ENCODE measurements at places on chromosomes 1 and 21.
A peak's percentile ranks its signal among the peaks of the same experiment; 100 is the strongest.

DNA sequence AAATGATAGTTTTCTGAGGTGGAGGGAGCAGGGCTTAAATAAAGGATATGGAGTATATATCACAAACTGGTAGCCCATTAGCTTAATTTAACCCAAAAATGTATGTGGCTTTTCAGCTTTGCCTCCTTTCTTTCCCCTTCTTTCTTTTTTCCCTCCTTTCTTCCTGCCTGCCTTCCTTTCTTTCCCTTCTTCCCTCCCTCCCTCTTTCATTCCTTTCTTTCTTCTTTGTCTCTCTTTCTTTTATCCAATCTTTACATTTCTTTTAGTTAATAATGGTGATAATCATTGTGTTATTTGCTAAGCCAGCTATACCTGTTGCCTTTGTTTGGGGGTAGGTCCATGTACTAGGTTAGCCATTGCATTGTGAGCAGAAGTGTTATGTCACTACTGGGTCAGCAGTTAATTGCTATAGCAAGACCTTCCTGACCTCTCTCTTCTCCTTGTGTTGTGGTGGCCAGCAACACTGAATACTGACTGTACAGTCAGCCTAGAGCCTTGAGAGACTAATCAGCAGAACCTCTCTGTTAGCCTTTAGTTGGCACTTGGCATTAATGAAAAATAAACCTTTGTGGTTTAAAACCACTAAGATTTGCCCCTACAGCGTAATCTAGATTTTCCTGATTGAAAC, 5.1 kb downstream of the GORAB start:
- DNase-seq, result no peak

DNA sequence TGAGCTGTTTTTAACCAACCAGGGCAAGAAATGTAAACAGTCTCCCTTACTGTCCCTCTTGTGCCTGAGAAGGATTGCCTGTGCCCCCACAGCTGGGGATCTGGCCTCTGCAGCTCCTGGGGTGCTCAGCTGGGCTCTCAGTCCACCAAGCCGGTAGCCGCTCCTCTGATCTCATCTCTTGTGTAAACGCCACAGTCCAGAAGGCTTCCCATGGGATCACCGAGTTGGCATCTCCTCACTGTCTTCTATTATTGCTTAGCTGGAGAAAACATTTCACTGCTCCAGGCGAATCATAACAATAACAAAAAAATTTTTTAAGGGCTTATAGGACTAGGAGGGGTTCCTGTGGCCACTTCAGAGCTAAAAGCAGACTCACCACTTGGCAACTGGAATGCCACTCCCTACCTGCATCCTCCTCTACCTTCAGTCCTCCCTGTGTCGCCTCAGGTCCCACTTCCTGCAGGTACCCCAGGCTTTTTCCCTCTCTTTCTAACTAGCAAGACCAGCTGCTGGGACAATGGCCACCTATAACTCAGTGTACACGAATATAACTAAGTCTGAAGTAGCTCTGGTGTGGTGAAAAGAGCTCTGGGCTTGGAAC, 75.8 kb downstream of the ATP1A1 start:
- no peak for DNase-seq

DNA sequence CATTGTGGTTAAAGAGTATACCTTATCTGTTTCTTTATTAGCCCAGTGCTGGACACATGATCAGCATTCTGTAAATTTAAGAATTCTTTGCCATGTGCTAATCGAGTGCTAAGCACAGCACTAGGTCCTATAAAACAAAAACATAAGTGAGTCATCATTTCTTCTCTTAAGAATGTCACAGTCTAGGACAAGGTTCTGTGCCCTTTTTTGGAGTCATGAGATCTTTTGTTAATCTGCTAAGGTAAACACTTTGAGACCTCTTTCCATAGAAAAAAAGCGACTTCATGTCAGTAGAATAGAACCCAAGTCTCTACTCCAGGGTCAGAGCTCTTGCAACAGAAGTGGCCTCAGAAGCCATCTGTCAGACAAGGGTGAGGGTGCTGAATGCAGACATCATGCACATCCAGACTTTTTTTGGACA, 70.0 kb upstream of the NFIA start:
- DNase-seq, result no peak

- no peak for DNase-seq
Observed at GRCh38 chr1:21537511-21537931, 28.3 kb downstream of the ALPL start.

GRCh38 chr1:61638296-61638695, 86.6 kb downstream of the TM2D1 start:
- no peak for DNase-seq

DNA sequence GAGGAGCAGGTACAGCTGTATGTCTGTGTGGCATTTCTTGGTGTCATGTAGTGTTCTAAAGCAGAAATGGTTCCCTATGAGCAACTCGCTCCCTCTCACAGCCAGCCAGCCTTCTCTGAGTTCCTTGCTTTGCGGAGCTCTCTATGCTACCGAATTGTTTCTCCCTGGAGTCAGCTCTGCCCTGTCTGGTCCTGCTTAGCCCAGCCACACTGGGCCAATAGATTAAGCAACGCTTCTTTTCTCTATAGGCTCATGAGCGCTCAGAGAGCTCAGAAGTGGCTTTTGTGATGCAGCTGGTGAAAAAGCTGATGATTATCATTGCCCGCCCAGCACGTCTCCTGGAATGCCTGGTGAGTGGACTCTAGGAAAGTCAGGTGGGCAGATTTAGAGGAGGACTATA, 113.1 kb downstream of the PIK3R3 start:
- DNase-seq, result no peak

DNA sequence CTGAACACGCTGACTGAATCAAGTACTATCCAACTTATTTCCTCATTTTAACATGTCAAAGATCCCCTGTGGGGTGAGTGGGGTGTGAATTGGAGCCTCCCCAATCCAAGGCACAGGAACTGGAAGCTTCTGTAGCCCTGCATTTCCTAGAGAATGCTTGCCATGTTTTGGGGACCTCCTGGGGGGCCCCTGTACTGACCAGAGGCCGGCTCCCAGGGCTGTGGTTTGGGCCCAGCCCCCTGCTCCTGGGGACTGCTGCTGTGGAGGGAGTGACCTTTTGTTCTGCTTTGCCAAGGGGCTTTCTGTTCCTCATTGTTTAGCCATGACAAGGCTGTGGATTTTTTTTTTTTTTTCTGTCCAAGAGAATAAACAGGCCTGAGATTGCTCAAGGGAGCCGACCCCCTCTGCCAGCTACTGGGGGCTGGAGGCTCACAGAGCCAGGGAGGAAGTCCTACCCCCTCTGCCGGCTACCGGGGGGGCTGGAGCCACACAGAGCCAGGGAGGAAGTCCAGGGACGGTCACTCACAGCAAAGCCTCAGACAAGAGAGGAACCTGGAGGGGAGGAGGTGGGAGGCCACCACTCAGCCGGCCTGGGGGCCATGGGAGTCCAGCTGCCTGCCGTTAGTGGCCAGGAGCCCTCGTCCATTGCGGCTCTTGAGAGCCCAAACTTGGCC, 17.4 kb downstream of the TNFRSF1B start:
- peak; percentile 1 for DNase-seq

- DNase-seq, result no peak
Observed at GRCh38 chr1:11523746-11524464, 45.0 kb downstream of the DISP3 start.

- no peak for DNase-seq
Observed at GRCh38 chr1:36778740-36779139, 255.6 kb downstream of the GRIK3 start.

GRCh38 chr1:182143825-182144645, 82.5 kb upstream of the ZNF648 start:
- DNase-seq, result no peak

DNA sequence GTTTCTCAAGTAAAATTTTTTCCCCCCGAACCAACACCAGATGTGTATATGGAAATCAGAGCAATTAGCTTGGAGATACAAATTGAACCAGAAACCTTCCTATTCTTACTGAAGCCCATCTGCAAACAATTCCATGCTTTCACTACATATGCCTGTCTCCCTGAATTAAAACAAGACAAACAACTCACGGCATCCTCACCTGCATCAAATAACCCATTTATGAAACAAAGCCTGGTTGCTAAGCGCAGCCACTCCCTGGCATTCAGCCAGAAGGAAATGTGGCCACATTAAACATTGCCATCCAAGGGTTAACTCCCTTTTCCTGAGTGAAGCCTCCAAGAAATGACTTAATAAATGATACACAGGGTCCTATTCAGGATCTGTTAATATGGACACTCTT, 55.3 kb downstream of the APP start:
- DNase-seq, result no peak

DNA sequence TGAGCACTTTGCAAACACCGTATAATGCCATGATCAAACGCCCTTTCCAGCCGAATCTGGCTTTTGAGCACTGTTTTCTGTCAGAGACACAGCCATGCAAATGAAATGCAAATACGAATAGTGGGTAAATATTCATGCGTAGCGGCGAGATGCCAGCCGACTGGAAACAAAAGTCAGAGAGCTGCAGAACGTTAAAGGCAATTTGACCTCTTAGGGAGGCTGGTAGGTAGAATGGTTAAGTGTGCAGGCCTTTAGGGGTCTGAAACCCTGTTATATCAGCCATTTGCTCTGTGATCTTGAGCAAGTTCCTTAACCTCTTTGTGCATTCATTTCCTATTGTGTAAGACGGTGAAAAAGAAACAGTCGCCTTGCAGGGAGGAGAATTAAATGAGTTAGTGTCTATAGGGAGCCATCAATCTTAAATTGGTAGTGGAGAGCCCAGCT, 6.5 kb upstream of the SDHB start:
- no peak for DNase-seq

DNA sequence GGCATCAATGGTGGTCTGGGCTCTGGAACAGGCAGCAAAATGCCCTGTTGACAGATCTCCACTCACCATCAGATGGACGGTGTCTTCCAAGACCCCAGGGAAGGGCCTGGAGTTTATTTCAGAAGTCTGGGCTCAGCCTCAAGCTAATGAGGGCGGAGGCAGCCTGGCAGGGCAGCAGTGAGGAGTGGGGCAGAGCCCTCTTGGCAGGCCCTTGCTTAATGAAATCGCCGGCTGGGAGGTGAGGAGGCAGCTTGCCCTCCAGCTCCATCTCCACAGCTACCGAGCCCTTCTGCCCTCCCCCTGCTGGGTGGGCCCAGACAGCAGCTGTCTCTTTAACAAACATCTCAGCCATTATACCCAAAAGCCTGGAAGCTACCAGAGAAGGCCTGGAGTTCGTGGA, 22.0 kb upstream of the GRIK3 start:
- no peak for DNase-seq

- DNase-seq, result no peak
Observed at GRCh38 chr1:24179251-24179840, 7.7 kb downstream of the IFNLR1 start.

DNA sequence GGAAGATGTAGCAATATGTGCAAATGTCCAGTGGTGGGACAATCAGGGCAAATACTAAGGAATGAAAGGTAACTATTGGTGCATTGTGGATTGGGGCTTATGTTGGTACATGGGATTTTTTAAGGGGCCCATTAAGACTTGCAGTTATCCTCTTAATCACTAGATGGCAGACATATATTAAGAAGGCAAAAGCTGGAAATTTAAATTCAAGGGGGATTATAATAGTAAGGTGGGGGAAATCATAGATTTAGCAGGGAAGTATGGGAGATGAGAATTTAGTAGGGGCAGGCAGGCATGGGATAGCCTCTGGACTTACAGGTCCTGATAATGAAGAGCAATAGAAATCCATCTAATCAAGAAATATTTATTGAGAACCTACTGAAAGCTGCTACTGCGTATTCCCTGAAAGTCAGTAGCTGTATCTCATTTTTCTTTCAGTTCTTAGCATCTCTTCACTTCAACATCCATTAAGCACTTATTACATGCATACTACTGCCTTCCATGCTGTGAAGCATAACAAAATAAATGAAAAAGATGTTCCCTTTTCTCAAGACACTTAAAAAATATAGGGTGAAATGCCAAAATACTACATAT, 251.8 kb downstream of the CRB1 start:
- DNase-seq, result peak; percentile 42

GRCh38 chr1:38418195-38419030, 371.8 kb upstream of the POU3F1 start:
- DNase-seq, result no peak

- DNase-seq, result no peak
Observed at GRCh38 chr21:28604946-28605537, 387.6 kb downstream of the LTN1 start.

DNA sequence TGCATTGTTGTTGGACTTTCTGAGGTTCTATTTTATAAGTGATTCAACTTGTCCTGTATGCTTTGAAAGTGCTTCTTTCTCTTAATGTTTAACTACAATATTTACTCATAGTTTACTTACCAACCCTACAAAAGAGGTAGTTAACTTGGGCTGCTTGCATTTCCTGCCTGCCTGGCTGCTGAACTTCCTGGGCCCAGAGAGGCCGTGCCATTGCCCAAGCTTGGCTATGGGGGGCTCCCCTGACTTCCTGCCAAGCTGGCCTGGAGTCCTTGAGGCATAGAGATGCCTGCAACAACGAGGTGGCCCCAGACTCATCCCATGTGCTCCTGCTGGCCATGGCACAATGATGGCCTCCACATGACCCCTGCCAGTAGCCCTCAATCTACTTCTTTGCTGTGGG, 361.6 kb upstream of the PLD5 start:
- DNase-seq, result peak; percentile 35

GRCh38 chr1:155326631-155327037, 5.9 kb downstream of the RUSC1 start:
- DNase-seq, result no peak

GRCh38 chr1:37998913-37999429, 6.3 kb downstream of the FHL3 start:
- no peak for DNase-seq

DNA sequence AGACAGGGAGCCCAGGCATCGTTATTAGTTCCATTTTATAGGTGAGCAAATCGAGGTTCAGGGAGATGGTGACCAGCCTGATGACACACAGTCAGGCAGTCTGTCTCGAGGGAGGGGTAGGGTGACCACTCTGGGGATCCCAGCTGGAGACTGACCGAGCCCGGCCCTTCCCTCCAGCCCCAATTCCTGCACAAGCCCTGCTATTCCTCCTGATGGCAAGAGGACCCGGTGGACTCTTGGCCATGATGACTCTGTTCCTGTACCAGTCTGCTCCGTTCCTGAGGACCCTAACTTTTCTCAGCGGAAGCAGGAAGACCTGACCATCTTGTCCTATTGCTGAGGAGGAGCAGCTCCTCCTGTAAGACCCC, 391 bp downstream of the AGT start:
- no peak for DNase-seq
